ENCODE measurements at places on chromosomes 12 and 14.

- DNase-seq, result peak; percentile 41
These were observed 52.5 kb downstream of the C12orf75 start for GRCh38 chr12:105382771-105383622.

DNA sequence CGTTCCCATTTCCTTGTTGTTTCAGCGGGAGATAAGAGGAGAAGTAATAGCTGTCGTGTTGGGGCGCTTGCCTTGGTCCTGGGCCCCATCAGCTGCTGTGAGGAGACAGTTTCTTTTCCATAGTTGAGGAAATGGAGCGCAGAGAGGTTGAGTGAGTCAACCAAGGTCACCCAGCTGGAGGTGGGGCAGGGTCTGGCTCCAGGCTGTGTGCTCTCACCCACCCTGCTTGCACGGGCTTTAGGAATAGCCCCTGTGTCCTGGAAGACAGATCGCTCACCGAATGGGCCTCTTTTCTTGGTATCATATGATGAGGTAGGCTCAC lies 165.7 kb upstream of the RTL1 start:
- no peak for DNase-seq

- DNase-seq, result no peak
These were observed 58.3 kb downstream of the OTOGL start for GRCh38 chr12:80157645-80158044.

DNA sequence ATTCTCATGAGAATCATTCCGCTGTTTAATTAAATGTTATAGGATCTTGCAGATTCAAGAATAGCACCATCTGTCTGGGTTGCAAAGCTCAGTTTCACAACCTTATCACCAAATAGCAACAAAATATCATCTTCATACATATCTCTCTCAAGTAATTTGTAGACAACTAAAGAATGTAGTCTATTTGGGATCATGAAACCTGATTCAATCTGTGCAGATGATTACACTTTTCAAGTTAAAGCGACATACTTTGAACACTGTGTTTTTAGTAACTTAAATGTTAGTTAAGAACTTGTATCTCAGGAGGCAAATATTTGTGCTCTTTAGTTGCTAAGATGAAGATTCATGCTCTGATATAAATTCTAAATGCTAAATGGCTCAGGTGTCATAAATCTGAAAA lies 14.8 kb downstream of the MED13L start:
- no peak for DNase-seq

DNA sequence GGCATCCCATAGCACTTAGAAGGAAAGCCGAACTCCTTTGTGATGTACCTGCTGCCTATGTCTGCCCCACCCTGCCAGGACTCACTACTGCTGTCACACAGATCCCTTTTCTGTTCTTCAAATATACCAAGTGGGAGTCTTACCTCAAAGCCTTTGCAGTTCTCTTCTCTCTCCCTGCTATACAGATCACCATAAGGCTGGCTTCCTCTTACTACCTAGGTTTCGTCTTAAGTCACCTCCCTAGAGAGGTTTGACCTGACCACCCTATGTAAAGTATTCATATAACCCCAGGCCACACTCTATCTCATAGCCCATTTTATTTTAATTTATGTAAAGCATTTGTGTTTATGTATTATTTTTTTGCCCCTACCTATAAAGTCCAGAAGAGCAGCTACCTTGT lies 117.6 kb downstream of the CRADD start:
- no peak for DNase-seq

DNA sequence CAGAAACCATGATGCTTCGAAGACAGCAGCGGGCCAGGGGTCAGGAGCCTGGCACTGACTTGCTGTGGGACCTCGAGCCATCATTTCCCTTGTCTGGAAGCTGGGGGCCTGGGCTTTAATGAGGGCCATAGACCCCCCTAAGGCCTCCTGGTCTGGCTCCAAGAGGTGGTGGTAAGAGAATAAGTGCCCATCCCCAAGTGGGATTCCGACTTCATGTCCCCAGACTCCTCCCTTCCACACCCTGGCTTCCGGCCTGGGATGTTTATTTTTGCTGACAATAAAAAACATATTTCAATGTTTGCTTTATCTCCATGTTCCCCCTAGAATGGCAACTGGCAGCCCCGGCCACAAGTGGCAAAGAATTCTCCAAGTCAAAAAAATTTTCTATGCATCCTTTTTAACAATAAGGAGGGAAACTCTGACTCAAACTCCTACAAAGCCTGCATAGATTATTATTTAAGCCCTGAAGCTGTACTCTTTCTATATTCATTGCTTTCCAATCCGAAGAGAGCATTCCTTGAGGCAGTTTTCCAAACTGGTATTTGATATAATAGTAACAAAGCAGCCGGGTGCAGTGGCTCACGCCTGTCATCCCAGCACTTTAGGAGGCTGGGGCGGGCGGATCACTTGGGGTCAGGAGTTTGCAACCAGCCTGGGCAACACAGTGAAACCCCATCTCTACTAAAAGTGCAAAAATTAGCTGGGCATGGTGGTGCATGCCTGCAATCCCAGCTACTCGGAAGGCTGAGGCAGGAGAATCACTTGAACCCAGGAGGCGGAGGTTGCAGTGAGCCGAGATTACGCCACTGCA lies 84.0 kb downstream of the ITPK1 start:
- no peak for DNase-seq

- peak; percentile 56 for DNase-seq
These were observed 1.5 kb upstream of the TM7SF3 start for GRCh38 chr12:27015730-27016076.

DNA sequence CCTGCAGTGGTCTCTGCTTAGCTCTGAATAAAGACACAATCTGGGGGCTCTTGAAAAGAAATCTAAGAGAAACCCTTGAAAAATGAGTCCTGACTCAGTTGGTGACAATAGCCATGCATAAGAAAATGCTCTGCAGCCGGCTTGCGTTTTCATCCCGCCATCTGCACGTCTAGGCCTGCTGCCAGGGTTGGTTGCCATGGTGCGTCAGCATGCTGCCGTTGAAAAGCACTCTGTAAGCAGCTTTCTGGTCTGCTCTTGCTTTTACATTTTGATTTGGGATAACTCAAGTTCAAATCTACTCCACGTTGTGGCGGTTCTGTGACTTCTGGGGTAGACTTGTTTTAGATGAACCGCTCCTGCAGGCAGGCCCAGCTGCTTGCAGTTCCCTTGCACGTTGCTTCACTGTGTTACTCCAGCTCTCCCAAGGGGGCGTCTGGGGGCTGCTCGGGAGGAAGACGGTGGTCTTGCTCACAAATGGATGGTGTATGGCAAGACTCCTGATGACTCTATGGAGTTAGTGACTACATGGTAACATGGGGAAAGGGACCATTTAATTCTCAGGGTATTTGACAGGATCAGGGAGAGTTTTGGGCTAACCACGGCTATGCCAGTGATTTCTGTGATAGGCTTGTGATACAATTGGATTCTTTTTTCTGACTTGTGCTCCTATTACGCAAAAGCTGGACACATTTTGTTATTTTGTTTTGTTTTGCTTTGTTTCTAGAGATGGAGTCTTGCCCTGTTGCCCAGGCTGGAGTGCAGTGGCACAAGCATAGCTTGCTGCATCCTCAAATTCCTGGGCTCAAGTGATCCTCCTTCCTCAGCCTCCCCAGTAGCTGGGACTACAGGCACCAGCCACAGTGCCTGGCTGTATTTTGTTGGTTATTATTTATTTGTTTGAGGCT lies 15.8 kb downstream of the WNT5B start:
- no peak for DNase-seq

- no peak for DNase-seq
These were observed 24.5 kb downstream of the MBIP start for GRCh38 chr14:36295642-36296627.

GRCh38 chr12:80778005-80778541 lies 61.4 kb downstream of the MYF5 start:
- DNase-seq, result peak; percentile 53

- DNase-seq, result no peak
These were observed 73.8 kb upstream of the ANKS1B start for GRCh38 chr12:100058482-100059029.

DNA sequence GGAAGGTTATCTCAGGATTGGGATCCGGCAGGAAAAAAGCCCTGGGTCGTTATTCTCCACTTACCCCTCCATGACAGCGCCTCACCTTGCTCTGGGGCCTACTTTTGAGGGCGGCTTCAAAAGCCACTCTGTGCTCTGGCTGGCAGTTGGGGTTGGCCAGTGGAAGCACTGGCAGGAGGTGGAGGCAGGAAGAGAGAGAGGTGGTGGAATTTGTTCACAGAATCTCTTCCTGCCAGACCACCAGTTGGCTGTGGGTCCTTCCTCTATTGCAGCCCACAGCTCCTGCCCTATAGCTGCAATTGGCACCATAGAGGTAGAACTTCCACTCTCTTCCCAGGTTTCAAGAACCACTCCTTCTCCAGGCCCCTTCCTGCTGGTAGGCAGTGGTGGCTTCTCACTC lies 32.7 kb upstream of the SDR39U1 start:
- DNase-seq, result no peak

GRCh38 chr12:48061938-48062719 lies 43.8 kb downstream of the SENP1 start:
- no peak for DNase-seq

- DNase-seq, result peak; percentile 48
These were observed 152.2 kb upstream of the BMP4 start for GRCh38 chr14:54108481-54109471.

GRCh38 chr14:86826661-86827060 lies 1166.3 kb downstream of the GALC start:
- DNase-seq, result no peak

- DNase-seq, result no peak
These were observed 224.3 kb downstream of the GXYLT1 start for GRCh38 chr12:41920355-41920754.

DNA sequence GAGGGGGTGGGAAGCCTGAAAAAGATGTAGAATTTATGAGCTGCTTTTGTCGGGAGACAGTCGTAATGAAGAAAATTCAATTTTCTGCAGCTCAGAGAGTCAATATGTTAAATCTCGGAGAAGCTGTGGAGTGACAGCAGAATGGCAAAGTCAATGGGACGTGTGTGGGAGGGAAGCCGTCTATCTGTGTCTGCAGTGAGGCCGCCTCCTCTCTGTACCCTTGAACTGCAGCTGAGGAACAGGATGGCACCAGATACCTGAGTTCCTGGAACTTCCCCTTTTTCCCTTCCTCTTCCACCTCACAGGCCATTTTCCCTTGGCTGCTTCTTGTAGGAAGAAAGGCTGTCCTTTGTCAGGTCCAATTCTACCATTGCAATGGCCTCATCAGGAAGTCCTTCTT lies 9.3 kb upstream of the CALCOCO1 start:
- no peak for DNase-seq

DNA sequence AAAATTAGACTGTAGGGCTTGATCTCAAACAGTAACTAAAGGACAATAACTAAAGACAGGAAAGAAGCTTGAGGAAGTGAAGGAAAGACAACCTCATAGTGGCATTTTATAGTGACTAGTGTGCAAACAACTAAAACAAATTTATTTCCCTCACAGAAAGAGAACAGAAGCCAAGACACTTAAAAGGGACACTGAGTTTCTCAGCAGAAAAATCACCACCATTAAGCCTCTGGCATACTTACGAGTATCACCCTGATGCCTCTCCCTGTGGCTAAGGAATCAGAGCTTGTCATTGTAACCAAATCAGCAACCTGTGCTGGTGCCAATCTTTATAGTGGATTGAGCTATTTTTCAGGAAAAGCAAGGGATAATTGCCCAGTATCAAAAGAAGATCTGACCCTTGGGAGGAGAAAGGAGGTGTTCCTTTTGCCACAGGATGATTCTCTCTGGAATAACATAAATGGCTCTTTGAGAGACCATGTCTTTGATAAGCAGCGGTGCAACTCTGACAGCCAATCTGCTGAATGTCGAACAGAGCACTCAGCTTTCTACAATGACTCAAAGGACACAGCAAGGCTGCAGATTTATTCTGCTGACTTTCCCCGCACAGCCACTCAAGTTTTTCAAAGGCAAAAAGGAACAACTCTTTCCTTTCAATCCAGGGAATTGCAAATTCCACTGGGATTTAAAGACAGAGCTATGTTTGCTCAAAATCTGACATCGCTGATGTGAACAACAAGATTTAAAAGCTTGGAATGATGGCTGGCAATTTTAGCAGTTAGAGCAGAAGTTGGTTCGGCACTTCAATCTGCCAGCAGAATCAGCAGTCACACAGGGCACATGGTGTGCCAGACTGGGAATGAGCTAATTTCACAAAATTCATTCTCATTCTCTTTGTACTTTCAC lies 34.6 kb downstream of the ATF7 start:
- DNase-seq, result no peak

DNA sequence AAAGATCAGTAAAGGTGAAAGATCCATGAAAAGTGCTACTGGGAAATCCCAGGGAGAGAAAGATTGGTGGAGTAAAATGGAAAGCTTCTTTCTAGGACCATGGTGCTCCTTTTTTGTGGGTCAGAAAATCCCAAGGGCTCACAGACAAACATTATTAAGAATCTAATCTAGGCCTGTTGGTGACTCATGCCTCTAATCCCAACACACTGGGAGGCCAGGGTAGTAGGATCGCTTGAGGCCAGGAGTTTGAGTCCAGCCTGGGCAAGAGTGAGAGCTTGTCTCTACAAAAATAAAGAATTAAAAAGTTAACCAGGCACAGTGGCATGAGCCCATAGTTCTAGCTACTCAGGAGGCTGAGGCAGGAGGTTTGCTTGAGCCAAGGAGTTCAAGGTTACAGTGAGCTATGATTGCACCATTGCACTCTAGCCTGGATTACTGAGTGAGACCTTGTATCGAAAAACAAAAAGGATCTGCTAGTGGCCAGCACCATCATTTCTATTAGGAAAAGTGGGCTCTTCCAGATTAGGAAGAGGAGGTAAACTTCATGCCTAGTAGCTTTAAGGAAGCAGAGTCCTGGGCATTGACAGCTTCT lies 43.0 kb downstream of the TXNRD1 start:
- no peak for DNase-seq

DNA sequence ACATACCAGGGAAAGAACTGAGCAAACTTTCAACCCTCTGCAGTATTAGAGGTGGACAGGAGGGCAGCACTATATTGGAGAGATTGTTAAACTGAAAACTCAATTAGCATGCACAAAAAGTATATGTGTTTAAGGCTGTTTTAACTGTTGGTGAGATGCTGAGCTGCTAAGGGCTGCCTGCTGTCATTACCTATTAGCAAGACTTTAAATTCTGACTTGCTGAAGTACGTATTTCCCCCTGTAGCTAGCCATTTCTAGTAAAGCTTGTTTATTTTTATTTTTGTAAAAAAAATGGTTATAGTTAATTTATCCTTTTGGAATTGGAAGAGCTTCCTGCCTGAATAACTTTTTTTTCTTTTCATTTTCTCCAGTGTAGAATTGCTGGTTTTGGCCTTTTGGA lies 92.2 kb downstream of the CACNA1C start:
- DNase-seq, result no peak

All from HCT116 (cell line).